ENCODE measurements at places on chromosomes 7 and 10.

DNA sequence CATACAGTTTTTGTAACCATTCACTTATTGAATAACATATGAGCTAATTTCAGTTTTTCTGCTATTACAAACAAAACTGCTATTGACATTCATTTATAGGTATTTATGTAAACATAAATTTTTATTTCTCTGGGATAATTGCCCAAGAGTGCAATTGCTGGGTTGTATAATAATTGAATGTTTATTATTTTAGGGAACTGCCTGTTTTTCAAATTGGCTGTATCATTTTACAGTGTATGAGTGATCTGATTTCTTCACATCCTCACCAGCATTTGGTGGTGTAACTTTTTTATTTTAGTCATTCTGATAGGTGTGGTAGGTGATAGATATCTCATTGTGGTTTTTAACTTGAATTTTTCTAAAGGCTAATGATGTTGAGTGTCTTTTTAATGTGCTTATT lies 26.4 kb downstream of the KIF11 start:
- DNase-seq: no peak

- DNase-seq: no peak
Observed at GRCh38 chr10:24703700-24704099, 20.0 kb downstream of the ARHGAP21 start.

DNA sequence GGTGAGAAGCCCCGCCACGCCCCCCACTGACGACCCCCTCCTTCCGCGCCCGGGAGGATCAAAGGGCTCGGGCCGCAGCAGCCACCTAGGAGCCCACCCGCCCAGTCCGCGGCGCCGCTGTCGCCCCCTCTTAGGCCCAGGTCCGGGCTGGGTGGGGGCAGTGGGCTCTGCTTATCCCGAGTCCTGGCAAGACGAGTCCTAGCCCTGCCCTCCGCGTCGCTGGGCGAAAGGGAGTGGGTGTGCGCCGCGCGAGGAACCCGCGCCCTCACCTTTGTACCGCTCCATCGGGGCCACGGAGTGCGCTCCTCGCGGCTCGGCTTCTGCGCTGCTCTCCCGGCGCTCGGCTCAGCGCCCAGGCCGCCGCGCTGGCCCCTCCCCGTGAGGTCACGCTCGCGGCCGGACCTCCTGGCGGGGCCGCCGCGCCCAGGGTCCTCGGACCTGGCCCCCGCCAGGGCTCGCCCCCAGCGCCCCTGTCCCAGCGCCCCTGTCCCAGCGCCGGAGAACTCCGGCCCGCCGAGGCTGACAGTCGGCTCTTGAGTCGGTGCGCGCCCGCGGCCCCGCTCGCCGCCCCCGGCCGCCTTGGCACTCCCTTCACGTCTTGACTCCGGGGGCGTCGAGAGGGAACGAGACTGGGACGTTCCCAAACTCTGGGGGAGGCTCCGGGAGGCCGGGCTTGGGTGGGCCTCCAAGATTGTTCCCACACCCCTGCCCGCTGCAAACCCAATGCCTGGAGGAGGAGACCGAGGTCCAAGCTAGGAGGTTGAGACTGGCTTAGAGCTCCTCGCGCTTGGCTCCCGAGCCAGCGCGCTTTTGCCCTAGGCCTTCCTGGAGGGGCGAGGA lies at the start of gene AFAP1L2:
Gene AFAP1L2 (minus strand): TSS at position 332 of the 840 bp plus-strand sequence. CDS start 47 bp downstream, at position 285.
- no peak for DNase-seq

- no peak for DNase-seq
Observed at GRCh38 chr7:104048055-104048454, 58.6 kb upstream of the RELN start.

- no peak for DNase-seq
Observed at GRCh38 chr7:9856668-9857067, 1117.0 kb upstream of the PHF14 start.

DNA sequence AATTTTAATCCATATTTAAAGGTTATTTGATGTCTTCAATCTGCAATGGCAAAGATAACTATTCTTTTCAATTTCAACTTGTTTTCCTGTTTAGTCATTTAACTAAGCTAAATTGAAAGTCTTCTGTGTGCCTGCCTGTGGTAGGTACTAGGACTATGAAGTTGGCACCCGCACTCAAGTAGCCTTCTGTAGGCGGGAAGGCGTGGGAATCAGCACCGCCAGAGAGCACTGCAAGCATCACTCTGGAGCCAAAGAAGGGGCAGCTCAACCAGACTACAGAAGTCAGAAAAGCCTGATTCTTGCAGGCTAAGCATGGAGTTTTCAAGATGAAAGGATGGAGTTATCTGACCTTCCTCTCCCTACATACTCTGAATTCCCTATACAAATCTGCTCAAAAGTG lies 269.0 kb upstream of the PHF14 start:
- no peak for DNase-seq

GRCh38 chr7:142131439-142132185 lies 20.1 kb downstream of the MGAM2 start:
- DNase-seq: no peak

GRCh38 chr7:136470179-136470578 lies 398.3 kb upstream of the CHRM2 start:
- DNase-seq: no peak

DNA sequence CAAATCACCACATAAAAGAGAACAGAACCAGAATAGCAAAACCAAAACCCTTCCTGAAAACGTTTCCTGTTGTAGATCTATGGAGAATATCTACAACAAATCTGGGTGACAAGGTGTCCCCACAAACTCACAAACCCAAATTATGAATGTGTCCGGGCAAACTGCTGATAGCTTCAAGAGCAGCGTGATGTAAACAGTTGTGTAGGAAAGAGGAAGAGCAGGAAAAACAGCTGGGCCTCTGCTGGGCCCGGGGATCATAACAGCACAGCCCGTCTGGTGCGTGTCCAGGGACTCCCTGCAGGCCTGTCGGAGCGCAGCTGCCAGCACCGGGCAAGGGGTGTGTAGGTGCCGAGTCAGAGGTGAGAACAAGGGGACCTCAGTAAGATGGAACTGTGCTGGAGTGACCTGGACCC lies 53.7 kb downstream of the KCNH2 start:
- DNase-seq: no peak

DNA sequence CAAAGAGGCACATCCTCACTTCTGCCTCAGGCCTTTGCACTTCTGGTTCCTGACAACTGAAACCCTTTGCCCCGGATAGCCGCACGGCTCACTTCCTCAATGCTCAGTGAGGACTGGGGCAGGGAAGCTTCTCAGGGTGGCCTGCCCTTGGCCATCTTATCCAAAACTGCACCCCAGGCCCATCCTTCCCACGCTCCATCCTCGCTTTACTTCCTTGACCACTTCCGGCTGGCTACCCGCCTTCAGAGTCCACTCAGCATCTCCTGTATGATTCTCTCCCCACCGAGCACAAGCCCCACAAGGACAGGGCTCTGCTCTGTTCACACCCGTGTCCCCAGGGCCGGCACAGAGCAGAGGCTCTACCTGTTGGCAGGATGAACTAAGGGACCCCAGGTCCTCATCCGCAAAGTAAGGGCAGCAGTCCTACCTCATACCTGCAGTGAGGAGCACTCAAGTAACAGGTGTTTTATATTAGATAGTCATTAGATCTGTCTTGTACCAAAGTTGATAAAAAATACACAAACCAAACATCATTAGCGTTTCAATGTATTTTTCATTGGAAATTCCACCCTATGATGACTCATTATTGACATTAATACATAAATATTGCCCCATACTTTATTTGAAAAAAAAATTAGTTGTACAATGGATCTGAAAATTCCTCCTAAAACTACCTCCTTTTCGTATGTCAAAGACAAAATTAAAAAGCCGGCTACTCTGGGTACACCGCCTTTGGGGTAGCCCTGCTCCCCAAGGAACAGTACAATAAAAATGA lies 35.0 kb downstream of the GNA12 start:
- no peak for DNase-seq

DNA sequence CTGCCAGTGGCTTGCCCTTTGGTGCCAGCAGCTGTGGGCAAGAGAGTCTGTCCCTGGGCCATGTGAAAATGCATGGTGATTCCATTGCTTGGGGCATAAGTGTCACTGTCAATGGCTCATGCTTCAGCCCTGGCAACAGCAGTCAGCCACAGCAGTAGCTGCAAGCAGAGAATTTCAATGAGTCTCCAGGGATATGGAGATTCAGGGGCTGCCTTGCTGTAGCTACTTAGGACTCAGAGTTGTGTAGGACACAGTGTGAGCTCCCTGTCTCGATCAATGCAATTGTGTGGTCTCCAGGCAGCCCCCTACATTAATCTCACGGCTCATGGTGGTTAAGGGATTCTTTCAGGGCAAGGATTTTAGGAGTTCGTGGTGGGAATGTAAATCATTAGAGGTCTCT lies 126.3 kb upstream of the STARD3NL start:
- DNase-seq: no peak

DNA sequence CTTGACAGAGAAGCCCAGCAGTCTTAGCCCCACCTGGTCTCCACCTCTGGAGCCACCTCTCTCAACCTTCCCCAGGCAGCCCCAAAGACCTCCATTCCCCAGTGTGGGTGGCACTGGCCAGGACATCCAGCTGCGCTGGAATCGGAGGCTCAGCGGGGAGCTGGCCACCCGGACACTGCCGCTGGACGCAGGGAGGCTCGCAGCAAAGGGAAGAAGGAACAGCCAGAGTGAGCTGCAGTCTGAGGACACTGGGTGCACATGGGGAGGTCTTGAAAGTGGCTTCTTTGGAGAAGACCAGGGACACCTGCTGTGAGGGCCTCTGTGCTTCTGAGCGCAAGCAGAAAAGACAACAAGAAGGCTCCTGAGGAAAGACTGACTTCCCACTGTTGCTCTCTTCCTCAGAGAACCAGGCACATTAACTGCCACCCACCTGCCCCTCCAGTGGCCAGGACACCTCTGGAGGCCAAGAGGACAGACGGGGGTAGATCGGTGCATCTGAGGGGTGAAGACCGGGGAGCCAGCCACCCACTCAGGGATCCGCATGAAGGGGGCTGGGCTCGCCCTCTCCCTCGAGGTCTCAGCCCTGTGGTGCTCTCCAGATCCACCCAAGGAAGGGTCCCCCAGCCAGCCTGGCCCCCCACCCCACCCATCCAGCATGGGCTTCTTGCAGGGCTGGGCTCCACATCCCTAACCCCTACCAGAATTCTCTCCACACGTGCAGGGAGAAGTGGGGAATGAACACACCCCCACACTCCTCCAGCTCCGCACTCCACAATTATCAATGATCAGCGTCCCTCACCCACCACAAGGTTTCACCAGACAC lies 1.8 kb downstream of the CAMK2B start:
- DNase-seq: no peak

- no peak for DNase-seq
Observed at GRCh38 chr10:28768227-28768626, 90.9 kb downstream of the BAMBI start.

GRCh38 chr7:129828989-129829736 lies 123.6 kb downstream of the UBE2H start:
- DNase-seq: no peak

DNA sequence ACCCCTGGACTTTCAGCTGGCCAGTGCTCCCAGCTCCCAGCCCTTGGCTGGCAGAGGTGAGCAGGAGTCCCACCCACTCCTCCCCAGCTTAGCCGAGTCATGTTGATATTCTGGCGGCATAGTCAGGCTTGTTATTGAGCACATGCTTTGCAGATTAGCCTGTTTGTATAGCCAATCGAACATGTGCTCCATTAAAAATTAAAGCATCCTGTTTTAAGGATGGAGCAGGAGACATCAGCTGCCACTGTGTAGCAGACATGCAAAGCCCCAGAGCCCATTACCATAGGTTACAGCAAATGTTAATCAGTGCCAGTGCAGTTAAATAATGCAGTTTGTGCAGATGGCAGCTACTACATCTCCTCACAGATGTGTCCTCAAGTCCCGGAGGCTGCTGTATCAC lies 574.6 kb upstream of the GALNT17 start:
- no peak for DNase-seq

GRCh38 chr10:78802431-78802830 lies 266.3 kb upstream of the ZMIZ1 start:
- DNase-seq: no peak
